T-cell (primary cell): ENCODE measurements at places on chromosomes 4 and X.

- H3K4me3 ChIP-seq = no peak overlapping the region
- H3K4me1 ChIP-seq = peaks cover 10% of the 10 kb centered on the region
- H3K36me3 ChIP-seq = no peaks in the 10 kb centered on the region
- no peaks in the 10 kb centered on the region for H3K27me3 ChIP-seq
- no peak for DNase-seq
- H3K27ac ChIP-seq = no peak overlapping the region
Measured at GRCh38 chrX:53056292-53056691, 7.7 kb downstream of the GPR173 start.

- H3K27me3 ChIP-seq = no peaks in the 10 kb centered on the region
- H3K4me3 ChIP-seq = no peak overlapping the region
- peak; percentile 6 for DNase-seq
- no peak overlapping the region for H3K27ac ChIP-seq
Measured at GRCh38 chr4:164731827-164732474, 22.0 kb upstream of the SMIM31 start.

- no peaks in the 10 kb centered on the region for H3K36me3 ChIP-seq
- no peak for DNase-seq
- H3K27me3 ChIP-seq = no peaks in the 10 kb centered on the region
- H3K4me3 ChIP-seq = no peak overlapping the region
- no peaks in the 10 kb centered on the region for H3K4me1 ChIP-seq
Measured at GRCh38 chr4:153189016-153189801, 15.0 kb upstream of the TRIM2 start.

DNA sequence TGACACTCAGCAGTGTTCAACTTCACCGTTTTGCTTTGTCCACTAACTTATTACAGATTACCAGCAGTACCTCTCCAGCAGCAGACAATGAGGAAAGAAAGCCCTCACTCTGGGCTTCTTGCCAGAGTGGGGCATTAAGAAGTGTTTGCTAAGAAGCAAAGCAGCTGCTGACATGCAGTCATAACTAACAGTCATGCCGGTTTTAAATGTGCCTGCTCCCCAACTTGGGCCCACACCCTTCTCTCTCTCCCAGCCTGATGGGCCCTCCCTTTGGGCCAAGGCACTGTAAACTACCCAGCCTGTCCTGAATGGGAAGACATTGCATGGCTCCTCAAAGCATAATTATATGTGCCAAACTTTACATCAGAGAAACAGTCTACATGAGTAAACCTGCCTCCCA is 54.6 kb upstream of the HHIP start:
- no peak overlapping the region for H3K27ac ChIP-seq
- H3K27me3 ChIP-seq = no peaks in the 10 kb centered on the region
- no peaks in the 10 kb centered on the region for H3K36me3 ChIP-seq
- H3K4me3 ChIP-seq = no peak overlapping the region
- DNase-seq = no peak

DNA sequence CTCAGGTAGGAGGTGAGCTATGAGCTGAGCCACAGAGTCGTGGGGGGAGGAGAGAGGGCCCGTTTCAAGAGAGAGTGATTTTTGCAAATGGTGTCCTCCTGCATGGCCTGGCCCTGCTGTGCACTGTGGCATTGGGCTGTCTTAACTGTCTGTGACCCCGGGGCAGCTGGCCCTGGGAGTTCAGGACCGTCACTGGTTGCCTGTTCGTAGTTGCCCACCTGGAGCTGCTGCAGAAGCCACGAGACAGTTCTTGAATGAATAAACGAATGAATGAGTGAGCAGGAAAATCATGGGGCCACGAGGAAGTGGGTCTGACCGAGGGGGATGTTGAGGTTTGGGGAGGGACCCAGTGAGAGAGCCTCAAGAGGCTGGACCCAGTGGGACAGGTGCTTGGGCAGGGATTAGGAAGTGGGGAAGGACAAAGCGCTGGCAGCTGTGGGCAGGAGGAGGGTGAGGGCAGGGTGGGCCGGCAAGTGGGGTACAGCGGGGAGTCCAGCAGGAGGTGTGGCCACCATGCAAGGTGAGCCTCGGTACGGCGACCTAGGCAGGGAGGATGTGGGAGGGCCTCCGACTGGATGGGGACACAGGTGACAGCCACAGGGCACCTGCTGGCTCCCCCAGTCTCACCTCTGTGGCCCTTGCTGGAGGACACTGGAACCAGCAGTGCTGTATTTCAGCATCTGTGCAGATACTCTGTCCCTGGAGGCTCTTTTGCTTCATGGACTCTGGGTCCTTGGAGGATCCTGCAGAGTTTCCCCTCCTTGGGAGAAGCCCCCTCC is 10.2 kb downstream of the RGS12 start:
- H3K27ac ChIP-seq = no peak overlapping the region
